Cortex of kidney (tissue), 1 donor: ENCODE measurements at places on chromosomes 4 and X.
A peak's percentile ranks its signal among the peaks of the same experiment; 100 is the strongest.

DNA sequence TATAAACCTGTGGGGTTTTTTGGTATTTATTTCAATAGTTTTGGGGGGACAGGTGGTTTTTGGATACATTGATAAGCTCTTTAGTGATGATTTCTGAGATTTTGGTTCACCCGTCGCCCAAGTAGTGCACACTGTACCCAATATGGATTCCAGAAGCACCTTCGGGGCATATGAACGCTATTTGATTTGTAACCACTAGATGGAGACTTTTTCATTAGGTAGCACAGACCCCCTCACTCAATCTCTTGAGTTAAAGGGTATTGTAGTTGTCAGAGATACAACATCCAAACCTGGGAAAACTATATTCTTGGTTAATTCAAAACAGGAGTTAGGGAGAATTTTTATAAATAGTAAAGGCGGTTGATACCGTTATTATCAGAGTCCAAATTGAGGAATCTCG is 79.8 kb downstream of the SPANXN3 start:
- no peak for DNase-seq

- no peak for DNase-seq
Measured at GRCh38 chrX:440636-441035, 53.9 kb upstream of the PPP2R3B start.

- DNase-seq: no peak
Measured at GRCh38 chr4:176377780-176378179, 58.0 kb downstream of the SPCS3 start.

GRCh38 chrX:4830880-4831557 is 1117.6 kb upstream of the PRKX start:
- DNase-seq: no peak

DNA sequence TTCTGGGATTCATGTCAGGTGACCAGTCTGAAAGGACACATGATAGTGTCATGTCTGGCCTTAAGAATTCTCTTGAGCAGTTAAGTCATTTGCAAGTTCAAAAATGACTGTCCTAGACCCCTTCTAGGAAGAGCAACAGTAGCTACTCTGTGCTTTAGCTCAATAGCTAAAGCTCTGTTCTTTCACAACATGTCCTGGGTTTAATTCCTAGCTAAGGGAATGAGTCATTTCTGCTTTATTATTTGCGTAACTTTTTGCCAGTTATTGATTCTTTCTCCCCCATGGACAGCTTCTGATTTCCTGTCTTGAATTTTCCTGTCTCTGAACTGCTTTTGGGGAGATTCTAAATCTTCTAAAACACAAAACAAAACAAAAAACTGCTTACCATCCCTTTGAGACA is 1055.8 kb upstream of the DIAPH2 start:
- no peak for DNase-seq

DNA sequence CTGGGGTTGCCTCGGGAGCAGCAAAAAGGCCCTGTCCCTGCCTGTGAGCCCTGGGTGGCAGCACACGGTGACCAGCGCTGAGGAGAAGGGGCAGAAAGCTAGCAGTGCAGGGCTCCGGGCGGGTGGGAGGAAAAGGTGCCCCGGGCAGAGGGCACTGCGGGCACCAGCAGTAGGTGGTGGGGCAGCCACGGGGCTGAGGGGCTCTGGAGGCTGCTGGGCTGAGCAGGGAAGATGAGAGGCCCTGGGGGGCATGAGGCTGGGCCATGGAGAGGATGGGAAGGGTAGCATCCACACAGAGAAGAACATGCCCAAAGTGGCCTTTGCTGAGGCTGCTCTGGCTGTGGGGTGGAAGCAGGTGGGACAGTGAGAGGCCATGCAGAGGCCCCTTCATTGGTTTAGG is 67.5 kb upstream of the NKX1-1 start:
- DNase-seq: no peak

DNA sequence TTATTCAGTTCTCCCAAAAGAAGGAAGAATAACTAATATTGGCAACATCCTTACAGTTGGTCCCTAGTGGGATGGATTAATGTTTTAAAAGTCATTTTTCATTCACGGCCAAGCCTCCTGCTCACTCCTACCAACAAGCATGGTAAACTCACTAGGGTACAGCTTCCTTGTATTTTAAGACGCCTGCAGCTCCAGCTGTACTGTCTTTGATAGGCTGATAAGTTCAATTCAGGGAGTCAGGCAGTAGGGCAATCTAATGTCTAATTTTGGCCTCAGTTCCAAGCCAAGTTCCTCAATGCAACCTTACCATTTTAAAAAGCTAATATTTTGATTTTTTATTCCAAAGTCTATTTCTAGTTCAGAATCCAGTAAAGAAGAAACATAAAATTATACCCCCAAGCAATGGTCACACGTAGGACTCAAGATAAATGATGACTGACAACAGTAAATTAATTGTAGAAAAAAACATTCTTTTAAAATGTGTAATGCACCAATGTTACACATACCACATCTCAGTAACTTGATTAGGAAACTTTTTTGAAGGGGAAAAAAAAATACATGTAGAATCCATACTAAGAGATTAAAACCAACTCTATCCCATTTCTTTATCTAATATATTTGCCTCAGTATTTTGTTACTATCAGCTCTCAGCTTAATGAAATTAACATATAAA is 9.3 kb downstream of the LCORL start:
- DNase-seq: no peak

- DNase-seq: no peak
Measured at GRCh38 chr4:19214591-19215186, 1037.0 kb upstream of the SLIT2 start.

GRCh38 chr4:155599085-155599484 is 67.6 kb upstream of the GUCY1A1 start:
- no peak for DNase-seq

DNA sequence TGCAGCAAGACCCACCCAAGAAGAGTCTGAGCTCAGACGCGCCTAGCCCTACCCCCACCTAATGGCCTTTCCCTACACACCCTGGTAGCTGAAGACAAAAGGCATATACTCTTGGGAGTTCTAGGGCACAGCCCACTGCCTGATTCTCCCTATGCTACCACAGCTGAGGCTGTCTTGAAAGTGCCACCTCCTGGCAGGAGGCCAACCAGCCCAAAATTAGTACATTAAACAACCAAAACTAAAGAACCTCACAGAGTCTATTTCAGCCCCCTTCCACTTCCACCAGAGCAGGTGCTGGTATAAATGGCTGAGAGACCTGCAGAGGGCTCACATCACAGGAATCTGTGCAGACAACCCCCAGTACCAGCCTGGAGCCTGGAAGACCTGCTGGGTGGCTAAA is 119.1 kb downstream of the HMGN5 start:
- DNase-seq: no peak

- DNase-seq: no peak
Measured at GRCh38 chr4:53854991-53855568, 209.3 kb downstream of the CHIC2 start.

- peak; percentile 83 for DNase-seq
Measured at GRCh38 chr4:140523857-140524742, at the start of gene ELMOD2. ELMOD2 (plus strand) TSS chr4:140524168; CDS start chr4:140525429, 1,261 bp downstream.

DNA sequence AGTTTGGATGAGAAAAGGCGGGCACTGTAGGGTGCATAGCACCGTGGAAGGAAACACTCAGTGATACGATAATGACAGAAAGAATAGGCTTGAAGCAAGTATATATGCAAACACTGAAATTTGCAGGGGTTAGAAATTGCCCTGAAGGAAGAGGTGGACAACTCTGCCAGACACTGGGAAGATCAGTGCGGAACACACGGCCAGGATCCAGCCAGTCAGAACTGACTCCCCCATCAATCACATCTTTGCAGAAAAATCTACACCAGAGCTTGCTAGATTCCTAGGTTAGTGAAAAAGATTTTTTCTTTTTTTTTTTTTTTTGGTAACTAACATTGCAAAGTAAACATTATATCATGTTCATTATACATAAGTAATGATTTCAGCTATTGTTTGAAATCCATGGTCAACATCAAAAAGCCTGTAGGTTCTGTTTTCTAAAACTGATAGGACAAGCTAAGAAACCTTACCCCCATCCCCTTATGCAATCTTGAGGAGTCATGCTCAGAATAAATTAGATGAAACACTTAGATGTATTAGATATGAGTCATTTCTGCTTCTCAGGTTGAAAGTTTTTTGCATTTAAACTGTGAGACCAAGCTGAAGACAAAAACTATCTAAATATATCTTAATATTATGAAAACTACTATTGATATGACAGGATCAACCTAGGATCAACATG is 38.9 kb downstream of the TRIML1 start:
- DNase-seq: no peak

DNA sequence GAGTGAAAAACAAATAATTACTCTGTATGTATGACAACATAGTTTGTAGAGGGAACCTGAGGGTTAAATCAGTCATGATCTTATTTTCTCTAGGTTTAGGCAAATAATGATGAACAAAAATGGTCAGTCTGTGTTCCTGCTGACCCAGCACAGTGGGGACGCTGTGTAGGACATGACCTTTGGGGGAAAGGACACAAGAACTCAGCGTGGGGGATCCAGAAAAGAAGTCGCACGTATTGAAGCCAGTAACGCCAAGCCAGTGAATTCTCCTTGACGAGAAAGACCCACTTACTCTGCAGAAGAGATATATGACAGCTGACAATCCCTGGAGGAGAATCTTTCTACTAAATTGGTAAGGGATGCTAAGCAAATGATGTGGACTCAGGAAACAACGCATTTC is 36.6 kb downstream of the HELT start:
- no peak for DNase-seq

DNA sequence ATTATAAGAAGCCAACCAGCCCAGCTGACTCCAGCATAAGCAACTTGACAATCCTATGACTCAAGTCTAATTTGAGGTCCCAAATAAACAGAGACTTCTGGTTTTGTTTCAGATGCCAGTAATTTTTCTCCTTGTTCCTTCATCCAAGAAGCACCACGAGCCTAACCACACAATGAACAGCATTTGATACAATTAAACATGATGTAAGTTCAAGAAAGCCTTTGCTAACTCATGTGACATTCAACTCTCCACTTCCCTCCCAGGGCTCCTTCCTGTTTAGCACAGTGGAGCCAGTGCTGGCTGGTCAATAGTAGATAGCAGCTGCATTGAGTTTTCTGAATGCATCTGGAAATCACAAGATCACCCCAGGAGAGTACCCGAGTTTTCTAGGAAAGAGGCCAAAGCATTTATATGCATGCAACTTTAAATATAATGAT is 206.3 kb downstream of the ARHGAP24 start:
- DNase-seq: no peak

GRCh38 chrX:120446498-120446897 is 22.6 kb downstream of the LAMP2 start:
- no peak for DNase-seq

DNA sequence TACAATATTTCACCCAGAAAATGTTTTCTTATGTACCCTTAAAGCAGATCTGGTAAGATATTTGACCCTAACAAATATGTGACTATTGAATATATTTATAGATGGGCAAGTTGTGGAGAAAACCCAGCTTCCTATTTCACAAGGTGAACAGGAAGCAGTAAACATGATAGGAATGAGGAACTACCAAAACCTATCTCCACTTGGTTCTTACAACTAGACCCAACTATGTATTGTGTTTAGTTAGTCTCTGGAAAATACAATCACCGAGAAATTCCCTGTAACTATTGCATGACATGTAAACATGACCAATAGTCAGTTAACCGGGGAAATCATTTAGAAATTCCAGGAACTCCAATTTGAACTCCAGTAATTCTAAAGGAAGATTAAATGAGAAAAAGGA is 8.4 kb upstream of the RXFP1 start:
- DNase-seq: no peak

DNA sequence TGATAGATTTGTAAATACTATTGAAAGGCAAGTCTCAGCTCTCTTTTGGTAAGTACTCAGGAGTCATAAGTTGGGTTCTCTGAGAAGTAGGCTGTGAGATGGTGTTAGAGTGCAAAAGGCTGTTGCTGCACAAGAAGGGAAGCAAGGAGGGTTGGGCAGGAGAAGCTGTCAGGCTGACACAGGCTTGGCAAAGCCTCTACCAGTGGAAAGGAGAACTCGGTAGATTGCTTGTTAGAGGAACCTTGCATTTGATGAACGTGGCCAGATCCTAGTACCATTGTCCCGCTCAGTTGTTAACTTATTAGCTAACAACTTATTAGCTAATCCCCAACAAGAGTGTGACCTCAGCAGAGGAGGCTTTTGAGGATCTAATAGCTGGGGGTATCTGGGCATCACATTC is 449.3 kb upstream of the BOD1L1 start:
- DNase-seq: no peak

DNA sequence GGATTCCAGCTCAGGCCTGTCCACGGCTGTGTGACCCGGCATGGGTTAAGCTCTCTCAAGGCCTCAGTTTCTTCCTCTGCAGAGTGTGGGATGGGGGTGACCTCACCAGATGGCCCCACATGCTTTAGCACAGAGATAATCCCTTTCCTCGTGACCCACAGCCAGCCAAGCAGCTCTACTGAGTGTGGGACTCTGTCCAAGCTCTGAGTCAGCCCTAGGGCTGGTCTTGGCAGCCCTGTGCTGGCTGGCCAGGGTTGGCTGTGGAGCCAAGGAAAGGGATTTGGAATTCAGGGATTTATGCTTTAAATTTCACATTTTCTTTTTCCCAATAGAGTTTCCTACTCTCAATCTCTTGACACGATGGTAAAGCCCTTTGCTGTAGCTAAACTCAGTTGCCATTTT is 19.7 kb upstream of the SPON2 start:
- DNase-seq: no peak

GRCh38 chr4:108890484-108890881 is 127.6 kb upstream of the ETNPPL start:
- DNase-seq: no peak
